ENCODE measurements at places on chromosomes 12 and 14.

DNA sequence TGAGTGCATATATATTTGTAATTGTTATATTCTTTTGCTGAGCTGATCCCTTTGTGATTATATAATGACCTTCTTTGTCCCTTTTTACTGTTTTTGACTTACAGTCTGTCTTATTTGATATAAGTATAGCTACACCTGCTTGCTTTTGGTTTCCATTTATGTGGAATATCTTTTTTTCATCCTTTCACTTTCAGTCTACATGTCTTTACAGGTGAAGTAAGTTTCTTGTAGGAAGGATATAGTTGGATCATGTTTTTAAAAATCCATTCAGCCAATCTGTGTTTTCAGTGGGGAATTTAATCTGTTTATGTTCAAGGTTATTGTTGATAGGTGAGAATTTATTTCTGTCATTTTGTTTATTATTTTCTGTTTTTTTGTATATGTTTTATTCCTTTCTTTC, 12.1 kb downstream of the GZMH start:
- DNase-seq: no peak

GRCh38 chr12:42156232-42156631, 11.6 kb upstream of the GXYLT1 start:
- no peak for DNase-seq

- no peak for DNase-seq
These were observed 1.2 kb upstream of the SLC6A12 start for GRCh38 chr12:215116-215515.

GRCh38 chr12:1611803-1612572, 17.0 kb upstream of the WNT5B start:
- peak; percentile 92 for DNase-seq

- no peak for DNase-seq
These were observed 8.4 kb downstream of the CKAP4 start for GRCh38 chr12:106239241-106239950.

- no peak for DNase-seq
These were observed 108.4 kb downstream of the ESRRB start for GRCh38 chr14:76484355-76484754.

- no peak for DNase-seq
These were observed 185.6 kb upstream of the NAV3 start for GRCh38 chr12:77644915-77645605.

GRCh38 chr12:6199531-6200255, 507 bp upstream of the CD9 start:
- DNase-seq: no peak

GRCh38 chr14:104133496-104133895, 4.9 kb upstream of the KIF26A start:
- DNase-seq: no peak

DNA sequence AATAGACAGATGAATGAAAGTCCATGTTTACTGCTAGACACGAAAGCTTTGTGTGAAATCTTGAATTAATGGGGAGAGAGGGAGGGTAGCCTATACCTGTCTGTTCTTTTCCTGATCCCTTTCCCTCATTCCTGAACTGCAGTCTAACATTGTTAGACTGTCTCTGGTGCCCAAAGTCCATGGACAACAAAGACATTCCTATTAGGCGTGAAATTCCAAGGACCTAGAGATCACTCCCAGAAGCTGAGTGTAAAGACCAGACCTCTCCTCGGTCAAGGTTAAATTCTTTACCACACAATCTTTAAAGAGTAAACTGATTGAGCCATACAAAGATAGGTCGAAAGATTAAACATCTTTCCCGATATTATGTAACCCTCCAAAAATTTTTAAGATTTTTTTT, 270.7 kb upstream of the GARIN2 start:
- DNase-seq: no peak

DNA sequence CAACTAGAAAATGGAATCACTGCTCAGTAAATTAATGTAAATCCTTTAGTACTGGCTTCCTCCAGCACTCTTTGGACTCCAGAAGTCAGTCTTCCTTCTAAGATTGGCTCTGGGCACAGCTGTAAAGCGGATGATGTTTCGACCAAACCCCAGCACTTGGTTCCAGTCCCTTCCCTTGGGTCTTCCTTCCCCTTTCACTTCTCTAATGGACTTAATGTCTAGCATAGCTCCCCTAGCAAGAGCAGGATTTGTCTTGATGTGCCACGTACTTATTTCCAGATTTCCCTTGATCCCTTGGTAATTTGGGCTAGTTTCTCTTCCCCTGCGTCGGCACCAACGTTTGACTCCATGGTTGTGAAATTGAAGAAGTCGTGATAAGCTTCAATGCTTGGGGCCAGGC, 28.3 kb downstream of the C12orf75 start:
- DNase-seq: no peak

GRCh38 chr12:53733807-53734200, 6.6 kb upstream of the CALCOCO1 start:
- DNase-seq: no peak

- no peak for DNase-seq
These were observed 9.2 kb downstream of the MLH3 start for GRCh38 chr14:75042035-75042434.

DNA sequence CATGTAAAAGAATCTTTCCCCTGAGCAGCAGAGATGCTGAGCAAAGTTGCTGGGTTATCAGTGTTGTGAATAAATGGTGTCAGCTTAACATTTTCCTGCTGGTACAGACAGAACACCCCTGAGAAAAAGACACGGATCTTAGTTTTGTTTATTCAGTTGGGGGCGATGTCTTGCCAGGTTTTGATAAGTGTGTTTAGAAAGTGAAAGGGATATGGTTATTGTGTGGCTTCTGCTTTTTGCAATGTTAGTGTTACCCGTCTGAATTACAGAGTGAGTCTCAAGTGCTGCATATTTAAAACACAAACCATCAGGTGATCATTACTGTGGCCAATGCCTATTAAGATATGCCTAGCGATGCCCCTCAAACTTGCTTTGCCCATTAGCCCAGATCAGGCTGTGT, 864.6 kb upstream of the SEL1L start:
- no peak for DNase-seq
